BJ (cell line): ENCODE measurements at places on chromosomes 2 and 18. TPM values are rescaled to one million over a fixed set of nuclear protein-coding genes. Genes with fewer than 3 reads are reported as not detected.

GRCh38 chr2:98876741-98877140 is 59.3 kb downstream of the CRACDL start:
- no peak for DNase-seq

TMEM163 gene
- not detected in 2 replicates for polyA plus RNA-seq

ERFE gene
- polyA plus RNA-seq: 1.2 and 2.9 TPM in 2 replicates

- no peak for DNase-seq
These were observed 4.7 kb downstream of the ACVR1 start for GRCh38 chr2:157871415-157871814.

- DNase-seq: no peak
These were observed 90.1 kb upstream of the KLF7 start for GRCh38 chr2:207255565-207256470.

GRCh38 chr18:80171054-80171872 is 62.2 kb downstream of the ADNP2 start:
- DNase-seq: no peak

DNA sequence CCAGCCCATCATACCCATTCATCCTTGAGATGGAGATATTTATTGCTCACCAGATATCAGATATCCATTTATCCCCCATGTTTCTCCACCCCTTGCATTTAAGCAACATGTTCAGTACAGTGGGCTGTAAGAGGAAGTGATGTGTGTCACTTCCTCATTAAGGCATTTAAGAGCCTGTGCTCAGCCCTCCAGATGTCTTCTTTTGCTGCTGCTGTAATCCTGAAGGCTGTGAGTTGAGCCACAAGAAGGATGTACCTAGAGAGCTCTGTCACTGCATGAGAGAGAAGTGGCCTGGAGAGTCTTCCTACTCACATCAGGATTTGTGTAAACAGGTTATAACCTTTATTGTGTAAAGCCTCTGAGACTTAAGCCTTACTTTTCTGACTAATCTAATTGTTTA is 151.8 kb upstream of the UNC80 start:
- DNase-seq: no peak

GRCh38 chr2:197805715-197806633 is 1.6 kb downstream of the PLCL1 start:
- DNase-seq: no peak

GRCh38 chr2:233468741-233469110 is 97.9 kb downstream of the USP40 start:
- DNase-seq: no peak

DNA sequence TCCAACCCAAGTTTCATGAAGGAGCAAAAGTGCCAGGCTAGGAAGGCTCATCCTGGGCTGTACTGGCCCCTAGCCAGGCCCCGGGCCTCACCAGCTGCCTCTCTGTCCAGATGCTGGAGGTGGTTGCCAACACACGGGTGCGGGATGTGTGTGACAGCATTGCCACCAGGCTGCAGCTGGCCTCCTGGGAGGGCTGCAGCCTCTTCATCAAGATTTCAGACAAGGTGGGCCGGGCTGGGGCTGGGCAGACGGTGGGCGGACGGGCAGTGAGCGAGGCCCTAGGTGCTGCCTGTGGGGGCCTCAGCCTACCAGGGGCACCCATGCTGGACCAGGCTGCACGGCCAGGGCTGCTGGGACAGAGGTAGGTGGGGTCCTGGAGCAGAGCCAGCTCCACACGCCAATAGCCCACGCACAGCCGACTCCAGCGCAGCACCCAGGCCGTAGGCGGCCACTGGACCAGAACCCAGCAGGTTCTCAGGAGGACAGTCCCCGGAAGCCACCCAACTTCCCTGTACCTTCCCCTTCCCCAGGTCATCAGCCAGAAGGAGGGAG is 11.8 kb upstream of the GPR17 start:
- no peak for DNase-seq

- no peak for DNase-seq
These were observed 58.1 kb downstream of the FAM178B start for GRCh38 chr2:96928277-96928781.

HOXD13 gene
- polyA plus RNA-seq: 0.43 and 0.71 TPM in 2 replicates

PMS1 gene
- polyA plus RNA-seq: 5.4 and 8.3 TPM in 2 replicates

- DNase-seq: no peak
These were observed 1.2 kb upstream of the ASB1 start for GRCh38 chr2:238425505-238425978.

DNA sequence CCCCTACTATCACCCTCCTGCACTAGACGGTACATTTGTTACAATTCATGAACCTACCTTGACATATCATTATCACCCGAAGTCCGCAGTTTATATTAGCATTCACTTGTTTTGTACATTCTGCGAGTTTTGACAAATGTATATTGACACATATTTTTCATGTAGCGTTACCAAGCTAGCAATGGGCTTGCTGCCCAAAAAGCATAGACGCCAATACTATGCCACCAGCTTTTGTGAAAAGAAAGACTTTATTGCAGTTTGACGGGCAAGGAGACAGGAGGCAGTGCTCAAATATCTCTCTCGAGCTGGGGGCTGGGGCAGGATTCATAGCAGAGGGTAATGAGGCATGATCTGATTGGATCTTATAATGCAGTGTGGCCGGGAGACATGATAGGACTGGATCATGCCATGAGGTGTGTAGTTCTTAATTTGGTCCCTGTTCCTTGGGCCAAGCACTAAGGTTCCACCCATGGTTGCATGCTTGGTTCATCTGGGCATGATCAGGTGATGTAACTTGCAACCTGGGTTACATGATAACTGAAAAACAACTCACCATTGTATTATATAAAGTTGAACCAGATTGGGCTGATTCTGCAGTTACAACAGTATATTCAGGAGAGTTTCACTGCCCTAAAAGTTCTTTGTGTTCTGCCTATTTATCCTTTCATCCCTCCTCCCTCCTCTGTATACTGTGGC is 162.3 kb downstream of the RTN4 start:
- DNase-seq: no peak

DNA sequence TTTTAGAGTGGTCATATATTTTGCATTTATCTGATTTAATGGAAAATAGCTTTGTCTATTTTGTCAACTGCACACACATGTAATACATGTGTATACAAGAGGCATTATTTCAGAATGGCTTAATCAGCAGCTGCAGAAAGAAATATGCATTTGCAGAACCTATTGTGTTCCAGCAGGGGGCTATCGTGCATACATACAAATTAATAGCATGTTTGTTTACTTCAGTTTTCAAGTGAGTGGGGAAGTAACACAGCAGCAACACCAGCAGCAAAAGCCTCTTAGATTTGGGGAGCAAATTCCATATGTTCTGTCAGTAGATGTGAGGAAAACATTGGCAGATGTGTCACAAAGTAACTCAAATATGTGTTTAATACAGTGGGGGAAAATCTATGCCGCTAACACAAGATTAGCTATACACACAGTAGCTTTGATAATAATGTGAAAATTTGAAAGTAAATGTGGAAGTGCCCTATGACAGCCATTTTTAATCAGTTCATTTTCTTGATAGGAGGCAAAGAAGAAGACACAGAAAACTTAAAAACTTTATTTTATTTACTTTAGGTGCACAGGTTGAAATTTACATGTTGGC is 218.1 kb downstream of the WDR7 start:
- DNase-seq: peak; percentile 5

DNA sequence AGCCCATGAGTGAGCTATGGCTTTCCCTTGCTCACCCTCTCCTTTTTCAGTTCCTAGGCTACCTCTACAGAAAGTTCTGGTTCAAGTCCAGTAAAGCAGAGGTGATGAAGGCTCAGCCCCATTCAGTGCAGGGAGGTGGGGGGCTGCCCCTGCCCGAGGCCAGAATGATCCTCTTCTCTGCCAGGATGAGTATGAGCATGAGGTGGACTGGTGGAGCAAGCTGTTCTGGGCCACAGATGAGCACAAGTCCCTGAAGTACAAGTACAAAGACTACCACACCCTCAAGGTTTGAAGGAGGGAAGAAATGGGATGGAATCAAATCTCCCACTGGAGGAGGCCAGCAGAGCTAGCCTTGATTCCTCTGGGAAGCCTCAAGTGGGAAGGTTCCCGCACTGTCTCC is 42.4 kb downstream of the LMAN2L start:
- no peak for DNase-seq

- DNase-seq: no peak
These were observed 333.0 kb downstream of the IRS1 start for GRCh38 chr2:226466589-226466988.
